RKO (cell line): ENCODE measurements at places on chromosomes 3 and 15.

DNA sequence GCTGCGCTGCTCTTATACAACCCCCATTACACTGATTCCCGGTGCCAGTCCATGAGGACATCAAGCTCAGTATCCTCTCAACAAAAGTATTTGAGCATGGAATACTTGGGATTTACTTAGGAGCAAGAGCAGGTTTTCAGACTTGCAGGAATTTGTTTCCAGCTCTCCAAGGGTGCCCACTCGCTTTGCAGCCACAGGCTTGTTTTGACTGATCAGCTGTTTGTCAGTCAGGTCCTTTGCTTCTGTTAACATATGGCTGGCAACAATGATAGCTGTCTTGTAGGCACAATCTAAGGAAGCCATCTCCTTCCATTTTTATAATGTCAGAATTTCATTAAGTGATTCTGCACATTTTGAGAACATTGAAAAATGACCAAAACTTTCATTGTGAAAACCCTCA, 38.2 kb upstream of the MCF2L2 start:
- DNase-seq: no peak

DNA sequence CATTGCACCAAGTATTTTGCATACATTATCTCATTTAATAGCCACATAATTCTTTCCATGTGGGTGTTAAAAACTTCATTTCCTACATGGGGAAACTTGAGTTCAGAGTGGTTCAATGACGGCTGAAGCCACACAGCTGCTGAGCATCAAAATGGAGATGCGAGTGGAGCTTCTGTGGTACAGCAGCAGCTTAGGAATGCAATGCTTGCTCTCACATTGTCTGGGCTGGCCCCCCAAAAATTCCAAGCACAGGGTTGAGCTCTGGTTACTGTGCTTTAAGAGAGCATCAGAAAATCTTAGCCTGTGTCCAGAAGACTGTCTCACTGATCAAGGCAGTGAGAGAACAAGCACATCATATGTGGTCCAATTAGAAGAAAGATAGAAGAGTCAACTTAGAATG, 57.4 kb upstream of the GADL1 start:
- DNase-seq: no peak

- peak; percentile 75 for DNase-seq
Observed at GRCh38 chr3:156795890-156796481, 30.2 kb upstream of the LEKR1 start.

DNA sequence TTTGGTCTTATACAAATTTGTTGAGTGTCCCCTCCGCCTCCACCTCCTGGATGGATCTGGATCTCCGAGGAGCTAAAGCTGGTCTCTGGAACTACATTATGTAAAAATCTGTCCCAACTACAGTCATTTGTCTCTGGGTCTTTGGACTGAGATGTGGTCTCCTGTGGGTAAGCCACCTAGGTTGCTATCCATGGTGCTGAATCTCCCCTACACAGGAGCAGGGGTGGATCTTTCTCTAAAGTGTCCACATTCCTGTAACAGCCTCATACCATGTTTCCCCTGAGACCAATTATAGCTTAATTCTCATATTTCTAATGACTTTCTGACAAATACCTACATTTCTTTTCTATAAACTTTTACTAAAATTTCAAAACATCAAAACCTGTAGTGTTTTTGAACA, 625.8 kb downstream of the TAFA4 start:
- DNase-seq: peak; percentile 39

GRCh38 chr3:114582929-114583328, 289.1 kb downstream of the TIGIT start:
- no peak for DNase-seq

DNA sequence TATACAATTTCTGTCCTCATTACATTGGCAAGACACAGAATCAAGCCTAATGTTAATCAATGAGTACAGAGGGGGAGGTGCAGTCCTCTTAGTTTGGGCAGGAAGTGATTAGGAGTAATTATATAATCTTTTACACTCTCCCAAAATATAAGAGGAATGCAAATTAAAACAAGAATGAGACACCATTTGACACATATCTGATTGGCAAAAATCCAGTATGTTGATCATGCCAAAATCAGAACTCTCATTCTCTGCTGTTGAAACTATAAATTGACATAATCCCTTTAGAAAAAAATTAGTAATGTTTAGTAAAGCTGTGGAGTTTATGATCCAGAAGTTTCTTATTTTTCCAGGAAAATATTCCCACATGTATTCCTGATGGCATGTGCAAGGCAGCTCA, 373.4 kb downstream of the EPHA6 start:
- DNase-seq: peak; percentile 9

GRCh38 chr3:51673181-51673801, 2.2 kb downstream of the TEX264 start:
- no peak for DNase-seq

- no peak for DNase-seq
Observed at GRCh38 chr3:41327718-41328117, 128.4 kb downstream of the CTNNB1 start.

- DNase-seq: no peak
Observed at GRCh38 chr3:141511361-141511760, 24.5 kb downstream of the RASA2 start.
